Activated CD4-positive, CD25-positive, alpha-beta regulatory T cell treated with anti-CD3 and anti-CD28 coated beads, Interleukin-2, amount 50 U/mL, for 16 hours (primary cell): ENCODE measurements at places on chromosomes 6 and 20.

DNA sequence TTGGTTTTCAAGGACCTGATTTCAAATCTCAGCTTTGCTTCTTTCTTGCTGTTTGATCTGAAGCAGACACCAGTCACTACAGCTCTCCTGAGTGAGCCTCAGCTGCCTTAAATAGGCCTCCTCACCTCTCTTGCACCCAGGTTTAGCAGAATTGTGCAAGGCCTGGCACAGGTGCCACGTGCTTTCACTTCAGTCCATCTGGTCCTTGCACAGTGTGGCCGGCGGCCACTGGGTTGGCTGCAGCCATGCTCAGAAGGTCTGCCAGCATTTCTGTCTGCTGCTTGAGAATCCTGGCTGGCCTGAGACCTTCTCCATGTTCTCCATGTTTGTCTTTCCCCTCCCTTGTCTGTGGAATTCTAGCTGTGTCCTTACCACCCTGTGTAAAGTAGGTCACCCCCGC lies 14.5 kb upstream of the DAAM2 start:
- no peak for DNase-seq

- no peak for DNase-seq
These were observed 475.2 kb upstream of the EPHA7 start for GRCh38 chr6:93894521-93894920.

DNA sequence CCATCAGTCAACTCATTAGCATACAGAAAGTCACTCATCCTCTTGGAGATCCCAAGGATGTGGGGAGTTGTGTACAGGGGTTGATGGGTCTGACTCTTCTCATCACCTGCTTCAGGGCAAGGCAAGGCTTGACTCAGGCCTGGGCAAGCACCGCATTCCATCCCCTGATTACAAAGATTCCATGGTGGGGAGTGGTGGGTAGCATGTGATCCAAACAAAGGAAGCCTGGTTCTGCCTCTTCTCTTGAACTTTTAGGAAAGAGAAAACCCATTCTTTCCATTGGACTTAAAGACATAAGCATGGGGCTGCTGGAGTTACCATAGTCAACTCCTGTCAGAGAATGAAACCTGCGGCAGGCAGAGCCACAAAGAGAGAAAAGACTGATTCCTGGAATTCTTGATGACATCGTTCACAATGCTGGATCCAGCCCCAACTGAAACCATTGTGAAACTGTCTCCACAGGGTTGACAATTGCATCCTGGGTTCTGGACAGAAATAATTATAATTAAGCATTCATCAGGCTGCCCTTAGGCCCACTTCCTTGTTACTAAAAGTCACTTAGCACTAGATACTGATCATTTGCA lies 235.8 kb upstream of the KCNG1 start:
- DNase-seq: no peak

- no peak for DNase-seq
These were observed 101.2 kb upstream of the CITED2 start for GRCh38 chr6:139475646-139476045.

DNA sequence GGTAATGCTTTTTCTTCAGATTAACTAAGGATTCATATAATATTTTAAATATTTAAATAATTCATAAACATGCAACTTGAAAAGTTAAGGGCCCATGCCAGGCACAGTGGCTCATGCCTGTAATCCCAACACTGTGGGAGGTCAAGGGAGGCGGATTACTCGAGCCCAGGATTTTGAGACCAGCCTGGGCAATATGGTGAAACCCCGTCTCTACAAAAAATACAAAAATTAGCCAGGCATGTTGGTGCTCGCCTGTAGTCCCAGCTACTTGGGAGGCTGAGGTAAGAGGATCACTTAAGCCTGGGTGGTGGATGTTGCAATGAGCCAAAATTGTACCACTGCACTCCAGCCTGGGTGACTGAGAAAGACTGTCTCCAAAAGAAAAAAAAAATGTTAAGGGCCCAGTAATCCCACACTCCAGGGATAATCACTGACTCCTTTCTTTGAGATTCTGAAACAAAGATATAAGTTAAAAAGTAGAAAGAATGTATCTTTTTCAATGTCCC lies 7.9 kb upstream of the RIN2 start:
- DNase-seq: no peak

GRCh38 chr20:18886756-18887155 lies 73.2 kb downstream of the SCP2D1 start:
- DNase-seq: no peak

GRCh38 chr6:1679688-1680068 lies 70.0 kb downstream of the FOXC1 start:
- no peak for DNase-seq

- no peak for DNase-seq
These were observed 121.6 kb downstream of the HIVEP2 start for GRCh38 chr6:142823256-142823902.

DNA sequence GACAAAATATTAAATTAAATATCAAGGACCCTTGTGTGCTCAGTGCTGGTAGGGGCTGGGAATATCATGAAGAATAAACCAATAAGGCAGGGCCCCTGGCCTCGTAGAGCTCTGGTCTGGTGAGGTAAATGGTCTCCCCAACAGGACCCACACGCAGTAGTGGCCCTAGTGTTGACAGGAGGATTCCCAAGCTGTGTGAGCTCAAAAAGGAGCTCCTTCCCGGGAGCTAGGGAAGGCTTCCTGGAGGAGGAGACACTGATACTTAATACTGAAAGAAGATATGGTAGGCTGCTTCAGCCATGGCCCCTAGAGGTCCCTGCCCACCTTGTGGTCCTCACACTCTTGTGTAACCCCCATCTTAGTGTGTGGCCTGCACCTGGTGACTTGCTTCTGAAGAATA lies 209.1 kb downstream of the NFATC2 start:
- DNase-seq: no peak

- no peak for DNase-seq
These were observed 164.9 kb upstream of the SASH1 start for GRCh38 chr6:148177589-148178233.

DNA sequence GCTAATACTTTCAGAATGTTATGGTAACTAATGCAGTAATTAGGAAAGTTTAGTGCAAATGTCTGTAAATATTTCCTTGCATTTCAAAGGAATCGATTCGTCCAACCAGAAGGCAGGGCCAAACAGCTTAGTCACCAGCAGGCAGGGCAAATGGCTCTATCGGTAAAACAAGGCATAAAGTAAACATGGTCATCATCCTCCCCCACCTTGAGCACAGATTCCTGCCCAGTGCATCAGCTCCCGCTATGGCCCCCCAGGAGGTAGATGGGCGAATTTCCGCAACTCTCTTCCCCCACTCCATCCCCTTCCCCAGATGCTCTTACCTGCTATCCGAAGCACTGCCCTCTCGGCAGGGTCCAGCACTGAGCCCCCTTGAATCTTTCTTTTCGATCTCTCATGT lies 103.8 kb upstream of the BEND6 start:
- no peak for DNase-seq

DNA sequence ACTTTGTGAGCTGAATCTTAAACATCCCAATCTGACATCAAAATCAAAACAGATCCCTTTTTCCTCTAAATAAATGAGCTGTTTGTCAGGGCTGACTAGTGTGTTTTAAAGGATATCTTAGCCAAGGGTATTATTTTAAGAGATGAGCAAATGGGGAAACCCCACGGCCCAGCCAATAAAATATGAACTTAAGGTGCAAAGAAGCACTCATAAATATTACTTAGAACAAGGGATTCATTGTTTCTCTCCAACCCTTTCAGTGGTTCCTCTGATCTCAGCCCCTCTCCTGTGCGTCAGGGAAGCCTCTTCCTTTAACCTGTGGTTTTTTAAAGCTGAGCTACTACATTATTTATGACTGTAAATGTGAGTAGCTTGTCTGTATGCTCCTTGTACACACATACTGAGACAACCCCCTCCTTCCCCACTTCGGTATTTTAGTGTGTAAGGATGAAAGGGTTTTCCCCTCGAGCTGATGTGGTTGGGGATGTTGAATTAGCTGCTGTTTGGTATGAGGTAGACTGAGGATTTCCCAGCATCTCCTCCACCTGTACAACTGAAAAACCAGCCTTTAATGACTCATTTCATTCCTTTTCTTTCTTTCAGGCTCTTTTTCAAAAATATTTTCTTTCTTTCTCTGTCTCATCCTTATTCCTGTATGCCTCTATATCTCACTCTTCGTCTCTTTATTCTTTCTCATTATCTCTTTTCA lies 6.5 kb downstream of the BMP5 start:
- no peak for DNase-seq
